A549 treated with RU486 at 1 μM for 4 hours (cell line): ENCODE measurements at places on chromosomes 6 and 20. TPM values are rescaled to one million over a fixed set of nuclear protein-coding genes. Genes with fewer than 3 reads are reported as not detected.

Gene EPB41L1
- total RNA-seq, result 48.2 to 73.6 TPM (median 66.3 TPM) in 5 replicates

Gene ULBP2
- total RNA-seq, result 2.7 to 4.2 TPM (median 3.5 TPM) in 5 replicates

Gene CST2
- total RNA-seq, result 0.23 to 0.53 TPM (median 0.38 TPM) in 3 of 5 replicates, not detected in the others

Gene CHMP4B
- 183 to 211 TPM (median 188 TPM) in 5 replicates for total RNA-seq

Gene RIPPLY2
- total RNA-seq, result 0.46 to 0.91 TPM (median 0.84 TPM) in 3 of 5 replicates, not detected in the others

Gene TSPYL4
- 2.0 to 3.8 TPM (median 3.2 TPM) in 5 replicates for total RNA-seq

Gene CRISP3
- 0.06 TPM in 1 of 5 replicates, not detected in the others for total RNA-seq

Gene TENT5A
- total RNA-seq, result 0.84 to 1.4 TPM (median 0.99 TPM) in 5 replicates

Gene MAFB
- 0.05 to 0.11 TPM (median 0.07 TPM) in 5 replicates for total RNA-seq

Gene C20orf202
- total RNA-seq, result 0.09 to 0.12 TPM in 2 of 5 replicates, not detected in the others

Gene WFDC10B
- not detected in 5 replicates for total RNA-seq

Gene FAM209B
- total RNA-seq, result 0.25 to 0.59 TPM (median 0.48 TPM) in 4 of 5 replicates, not detected in the other
